ENCODE measurements at places on chromosomes 7 and 10.

DNA sequence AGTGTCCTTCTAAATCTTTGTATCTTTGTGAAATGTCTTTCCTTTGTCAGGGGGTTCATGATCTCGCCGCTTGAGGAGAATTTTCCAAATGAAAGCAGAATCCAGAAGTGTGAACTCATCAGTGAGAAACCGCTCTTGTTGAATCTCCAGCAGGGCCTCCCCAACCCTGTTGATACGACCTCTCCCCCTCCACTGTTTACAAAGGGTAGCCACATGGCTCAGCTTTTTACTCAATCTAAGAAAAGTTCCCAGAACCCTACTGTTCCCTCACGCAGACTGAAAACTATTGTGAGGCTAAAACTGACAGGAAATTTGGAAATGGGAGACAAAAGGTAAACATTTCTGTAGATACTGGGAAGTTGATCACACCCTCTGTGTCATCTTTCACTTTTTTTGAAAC is 73.9 kb downstream of the SEMA3C start:
- DNase-seq: no peak

- DNase-seq: no peak
Observed at GRCh38 chr7:120337308-120337907, 64.4 kb downstream of the KCND2 start.

DNA sequence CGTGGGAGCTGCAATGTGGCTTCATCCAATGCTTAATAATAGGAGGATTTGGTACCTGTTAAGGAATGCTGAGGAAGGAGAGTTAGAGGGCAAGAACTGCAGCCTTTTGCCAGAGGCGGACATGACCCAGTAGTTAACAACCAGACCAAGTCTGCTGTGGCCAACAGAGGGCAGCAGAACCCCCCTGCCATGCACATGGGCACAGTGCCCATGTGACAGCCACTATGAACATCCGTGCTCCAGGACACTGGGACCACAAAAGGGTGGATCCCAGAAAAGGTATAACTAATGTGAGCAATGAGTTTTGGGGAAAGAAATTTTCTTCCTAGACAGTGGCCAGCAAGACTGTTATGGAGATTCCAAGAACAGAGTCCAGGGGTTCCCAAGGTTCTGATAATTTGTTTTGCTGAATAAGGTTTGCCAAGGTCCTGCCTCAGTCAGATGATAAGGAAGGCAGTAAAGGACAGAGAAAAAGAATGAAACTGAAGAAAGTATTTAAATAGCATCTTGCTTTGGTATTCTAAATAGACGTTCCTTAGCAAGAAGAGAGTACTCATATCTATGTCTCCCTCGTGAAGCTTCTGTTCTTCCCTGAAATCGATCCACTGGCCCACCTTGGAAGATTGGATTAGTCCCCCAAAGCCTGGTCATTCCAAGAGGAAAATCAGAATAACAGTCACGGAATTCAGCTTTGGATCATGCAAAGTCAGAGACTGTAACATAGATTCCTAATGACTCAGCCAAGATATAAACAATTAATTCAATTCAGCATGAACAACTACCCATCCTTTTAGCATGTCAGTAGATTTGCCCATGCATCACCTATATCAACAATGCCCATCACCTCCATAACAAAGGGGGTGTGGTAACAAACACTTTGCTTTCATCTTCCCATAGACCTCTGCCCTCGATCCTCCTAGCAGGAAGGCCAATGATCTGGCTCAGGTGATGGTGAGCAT is 56.0 kb downstream of the LGI1 start:
- no peak for DNase-seq

- DNase-seq: no peak
Observed at GRCh38 chr7:8638076-8638475, 204.7 kb downstream of the NXPH1 start.

- DNase-seq: no peak
Observed at GRCh38 chr7:132475669-132476116, 100.6 kb downstream of the PLXNA4 start.

- DNase-seq: no peak
Observed at GRCh38 chr10:117626228-117626627, 83.7 kb downstream of the EMX2 start.

DNA sequence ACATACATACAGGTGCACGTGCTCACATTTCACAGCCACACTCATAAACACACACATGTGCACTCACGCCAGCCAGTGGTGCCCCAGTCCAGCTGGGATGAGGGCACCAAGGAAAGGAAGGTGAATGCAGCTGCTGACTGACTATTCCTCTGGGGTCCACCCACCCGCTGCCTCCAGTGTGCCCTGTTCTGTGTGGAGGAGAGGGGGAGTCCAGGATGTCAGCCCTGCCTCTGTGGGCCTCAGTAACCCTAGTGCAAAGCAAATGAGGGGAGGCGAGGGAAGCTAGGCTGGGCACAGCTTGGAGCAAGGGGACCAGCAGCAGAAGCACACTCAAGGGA is 57.6 kb downstream of the YKT6 start:
- DNase-seq: no peak

GRCh38 chr7:107660381-107661080 is at the start of gene SLC26A4:
Gene SLC26A4 (plus strand): TSS chr7:107660828. CDS start chr7:107661642, 814 bp downstream.
- DNase-seq: no peak

DNA sequence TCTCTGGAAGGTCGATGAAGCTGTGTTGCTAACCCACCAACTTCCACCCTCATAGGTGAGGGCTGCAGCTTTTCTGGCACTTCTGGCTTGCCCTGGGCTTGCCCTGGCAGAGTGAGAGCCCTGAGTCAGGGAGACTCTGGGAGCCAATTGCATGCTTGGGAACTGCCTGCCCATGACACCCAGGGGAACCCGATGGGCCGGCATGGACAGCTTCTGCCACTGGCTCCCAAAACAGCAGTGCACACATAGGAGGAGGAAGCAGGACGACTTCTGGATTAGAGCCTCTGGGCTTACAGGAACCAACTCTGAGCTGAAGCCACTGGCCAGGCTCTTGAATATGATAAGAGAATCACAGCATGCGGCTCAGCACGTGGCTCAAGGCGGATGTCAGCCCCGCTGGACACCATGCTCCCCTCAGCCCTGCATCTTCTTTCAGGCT is 135.2 kb upstream of the UNC5B start:
- no peak for DNase-seq

- peak; percentile 30 for DNase-seq
Observed at GRCh38 chr7:30671793-30672465, 10.3 kb downstream of the CRHR2 start.

DNA sequence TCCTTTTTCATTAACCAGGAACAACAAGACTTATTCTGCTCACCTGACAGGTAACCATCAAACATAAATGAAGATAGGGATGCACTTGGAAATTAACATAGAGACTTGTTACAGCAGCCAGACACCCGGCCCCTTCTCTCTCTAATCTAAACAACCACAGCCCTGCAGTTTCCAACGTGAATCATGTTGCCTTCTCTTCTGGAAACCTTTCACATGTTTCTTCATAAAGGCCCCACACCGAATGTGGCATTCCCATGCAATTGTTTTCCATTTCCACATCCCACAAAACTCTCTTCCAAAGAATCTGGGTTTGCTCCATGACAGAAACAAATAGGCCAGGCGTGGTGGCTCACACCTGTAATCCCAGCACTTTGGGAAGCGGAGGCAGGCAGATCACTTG is 15.0 kb upstream of the WDR86 start:
- no peak for DNase-seq

- peak; percentile 44 for DNase-seq
Observed at GRCh38 chr7:7103343-7104313, 78.7 kb upstream of the C1GALT1 start.

DNA sequence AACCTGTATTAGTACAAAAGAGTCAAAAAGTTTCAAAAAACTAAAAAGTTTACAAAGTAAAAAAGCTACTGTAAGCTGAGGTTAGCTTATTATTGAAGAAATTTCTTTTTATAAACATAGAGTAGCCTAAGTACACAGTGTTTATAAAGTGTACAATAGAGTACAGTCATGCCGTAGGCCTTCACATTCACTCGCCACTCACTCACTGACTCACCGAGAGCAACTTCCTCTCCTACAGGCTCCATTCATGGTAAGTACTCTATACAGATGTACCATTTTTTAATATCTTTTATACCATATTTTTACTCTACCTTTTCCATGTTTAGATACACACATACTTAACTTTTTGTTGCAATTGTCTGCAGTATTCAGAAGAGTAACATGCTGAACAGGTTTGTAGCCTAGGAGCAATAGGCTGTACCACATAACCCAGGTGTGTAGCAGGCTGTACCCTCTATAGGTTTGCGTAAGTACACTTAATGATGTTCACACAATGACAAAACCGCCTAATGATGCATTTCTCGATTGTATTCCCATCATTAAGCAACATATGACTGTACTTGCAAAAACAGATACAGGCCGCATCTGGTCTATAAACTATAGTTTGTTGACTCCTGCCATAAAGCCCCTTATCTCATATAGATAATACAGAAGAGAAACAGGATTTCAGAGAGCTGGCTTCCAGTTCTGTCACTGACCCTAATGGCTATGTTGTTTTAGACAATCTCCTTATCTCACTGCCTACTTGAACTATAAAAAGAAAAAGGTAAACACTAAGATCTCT is 438.8 kb downstream of the HTR7 start:
- DNase-seq: peak; percentile 88

GRCh38 chr10:72096115-72097000 is 8.0 kb upstream of the SPOCK2 start:
- DNase-seq: peak; percentile 25

- no peak for DNase-seq
Observed at GRCh38 chr10:70853038-70853437, 35.3 kb downstream of the PCBD1 start.

DNA sequence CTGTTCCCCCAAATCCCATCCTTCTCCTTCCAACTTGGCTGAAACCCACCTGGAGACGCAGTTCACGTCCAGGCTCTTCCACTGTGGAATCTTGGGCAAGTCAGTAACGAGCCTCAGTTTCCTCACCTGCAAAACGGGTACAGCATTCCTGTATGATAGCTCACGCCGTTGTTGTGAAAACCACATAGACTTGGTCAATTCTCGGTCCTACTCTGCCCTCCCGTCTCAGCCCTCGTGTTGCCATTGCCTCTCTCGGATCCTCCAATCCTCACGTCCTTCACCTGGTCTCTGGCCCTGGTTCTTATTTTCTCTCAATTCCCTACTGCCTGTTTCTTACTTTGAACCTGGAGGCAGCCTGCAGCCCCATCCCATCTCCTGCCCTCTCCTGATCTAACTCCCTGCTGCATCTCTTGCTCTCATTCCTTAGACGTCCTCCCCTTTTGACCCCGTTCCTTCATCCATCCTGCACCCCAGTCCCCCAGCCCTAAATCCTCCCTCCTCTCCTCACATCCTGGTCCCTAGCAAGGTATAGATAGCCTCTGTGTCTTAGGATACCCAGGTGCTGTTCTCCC is 2.0 kb upstream of the MUC12 start:
- DNase-seq: no peak

GRCh38 chr10:37667736-37668135 is 189.7 kb downstream of the ZNF248 start:
- DNase-seq: no peak

DNA sequence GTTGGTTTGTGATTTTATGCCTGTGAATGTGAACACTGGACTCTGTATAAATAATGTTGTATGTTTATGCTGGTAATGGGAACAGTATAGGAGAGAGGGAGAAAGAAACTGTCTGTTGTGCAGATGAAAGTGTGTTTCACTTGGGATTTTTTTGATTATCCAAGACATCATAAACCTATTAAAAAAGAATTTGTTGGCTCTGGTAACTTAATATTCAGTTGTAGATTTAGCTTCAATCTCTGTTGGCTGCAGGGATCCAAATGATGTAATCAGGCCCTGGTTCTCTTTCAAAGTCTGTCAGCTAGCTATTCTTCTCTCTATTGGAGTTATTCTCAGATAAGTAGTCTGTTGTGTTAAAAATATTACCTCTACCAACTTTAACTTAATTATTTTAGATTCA is 168.8 kb upstream of the RHOBTB1 start:
- DNase-seq: no peak

DNA sequence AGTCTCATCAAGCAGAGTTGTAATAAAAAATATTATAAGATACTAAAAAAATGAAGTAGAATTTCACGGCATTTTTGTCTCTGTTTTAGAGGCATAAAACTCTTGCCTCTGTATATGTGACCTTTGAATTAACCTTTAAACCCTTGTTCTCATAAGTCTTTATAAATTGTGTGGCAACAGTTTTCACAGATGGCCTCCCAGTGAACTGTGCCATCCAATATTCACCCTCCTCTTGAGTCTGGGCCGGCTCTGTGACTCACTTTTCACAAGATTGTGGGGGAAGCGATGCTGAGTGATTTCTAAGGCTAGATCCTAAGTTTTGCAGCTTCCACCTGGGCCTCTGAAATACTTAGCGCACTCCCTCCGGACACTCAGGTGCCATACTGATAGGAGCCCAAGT is 4.6 kb upstream of the USP6NL start:
- no peak for DNase-seq

DNA sequence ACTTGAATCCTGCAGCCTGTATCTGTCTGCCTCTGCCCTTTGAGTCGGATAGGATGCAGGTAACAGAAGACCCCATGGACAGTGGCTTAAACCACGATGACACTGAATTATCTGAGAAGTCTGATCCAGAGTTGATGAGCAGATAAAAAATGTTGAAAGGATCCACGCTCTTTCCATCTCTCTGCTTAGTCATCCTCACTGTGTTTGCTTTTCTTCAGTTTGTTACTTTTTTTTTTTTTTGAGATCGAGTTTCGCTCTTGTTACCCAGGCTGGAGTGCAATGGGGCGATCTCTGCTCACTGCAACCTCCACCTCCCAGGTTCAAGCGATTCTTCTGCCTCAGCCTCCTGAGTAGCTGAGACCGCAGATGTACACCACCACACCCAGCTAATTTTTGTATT is 36.9 kb upstream of the GOLGA7B start:
- DNase-seq: no peak

- peak; percentile 53 for DNase-seq
Observed at GRCh38 chr10:60827791-60828488, 49.7 kb downstream of the CDK1 start.

DNA sequence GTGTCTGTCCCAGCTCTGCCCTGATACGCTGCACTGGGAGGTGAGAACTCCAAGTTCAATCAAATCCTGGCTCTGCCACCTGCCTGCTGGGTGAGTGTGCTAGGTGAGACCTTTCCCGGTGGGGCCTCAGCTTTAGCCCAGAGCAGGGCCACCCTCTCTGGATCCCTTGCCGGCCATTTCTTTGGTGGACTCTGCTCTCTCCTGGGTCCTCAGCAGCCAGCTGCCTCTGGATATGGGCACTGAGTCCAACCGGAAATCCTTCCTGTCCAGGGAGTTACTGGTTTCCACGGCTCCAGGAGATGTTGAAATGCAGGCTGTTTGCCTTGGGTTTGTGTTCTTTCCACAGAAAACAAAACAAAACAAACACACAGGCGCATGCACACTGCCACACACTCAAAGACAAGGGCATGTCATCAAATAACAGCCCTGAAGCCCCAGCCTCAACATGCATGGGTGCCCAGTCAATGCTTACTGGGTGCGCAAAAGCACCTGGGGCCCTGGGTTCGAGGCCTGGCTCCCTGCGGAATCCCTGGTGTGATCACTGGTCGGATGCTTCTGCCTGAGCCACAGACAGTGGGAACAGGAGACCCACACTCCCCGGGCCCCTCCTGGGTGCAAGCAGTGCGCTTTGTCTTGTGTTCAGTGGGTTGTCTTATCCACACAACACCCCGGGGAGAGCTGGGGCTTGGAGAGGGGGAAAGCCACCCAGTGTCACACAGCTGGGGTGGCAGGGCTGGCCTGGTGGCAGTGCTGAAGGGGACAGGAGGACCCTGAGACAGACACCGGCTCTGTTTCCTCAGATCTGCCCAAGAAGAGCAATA is 33.1 kb downstream of the PPIF start:
- DNase-seq: no peak
